ENCODE measurements at places on chromosomes 13 and 19.
A peak's percentile ranks its signal among the peaks of the same experiment; 100 is the strongest.

- no peak for DNase-seq
These were observed 11.1 kb downstream of the IRGC start for GRCh38 chr19:43726736-43727592.

GRCh38 chr19:38264486-38265212 lies at the start of gene SPINT2:
Gene SPINT2, plus strand, starts transcription at chr19:38264573. Its CDS starts 320 bp downstream, at chr19:38264893.
- peak; percentile 89 for DNase-seq

DNA sequence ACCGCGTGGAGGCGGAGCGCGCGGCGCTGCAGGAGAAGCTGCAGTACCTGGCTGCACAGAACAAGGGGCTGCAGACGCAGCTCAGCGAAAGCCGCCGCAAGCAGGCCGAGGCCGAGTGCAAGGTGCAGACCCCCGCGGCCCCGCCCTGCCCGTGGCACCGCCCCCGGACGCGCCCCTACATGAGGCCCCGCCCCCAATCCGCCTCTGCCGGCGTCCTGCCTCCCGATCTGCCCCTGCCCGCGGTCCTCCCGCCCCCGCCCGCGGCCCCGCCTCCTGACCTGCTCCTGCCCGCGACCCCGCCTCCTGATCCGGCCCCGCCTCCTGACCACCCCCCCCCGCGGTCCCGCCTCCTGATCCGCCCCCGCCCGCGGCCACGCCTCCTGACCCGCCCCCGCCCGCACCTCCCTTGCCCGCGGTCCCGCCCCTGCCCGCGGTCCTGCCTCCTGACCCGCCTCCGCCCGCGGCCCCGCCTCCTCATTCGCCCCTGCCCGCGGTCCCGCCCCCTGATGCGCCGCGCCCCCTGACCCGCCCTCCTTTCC lies 11.7 kb downstream of the PRR36 start:
- peak; percentile 95 for DNase-seq

- no peak for DNase-seq
These were observed 3.7 kb downstream of the POLD1 start for GRCh38 chr19:50387868-50388245.

- no peak for DNase-seq
These were observed 118.8 kb downstream of the EFNB2 start for GRCh38 chr13:106416645-106417044.

- DNase-seq = peak; percentile 87
These were observed at the start of gene ZNF763 for GRCh38 chr19:11964858-11965645. Gene ZNF763, plus strand, starts transcription at chr19:11965040. Its CDS starts 169 bp downstream, at chr19:11965209.

GRCh38 chr19:49533551-49534488 lies 6.0 kb downstream of the RCN3 start:
- DNase-seq = peak; percentile 83

GRCh38 chr13:95874286-95874685 lies 178.9 kb downstream of the UGGT2 start:
- DNase-seq = no peak

DNA sequence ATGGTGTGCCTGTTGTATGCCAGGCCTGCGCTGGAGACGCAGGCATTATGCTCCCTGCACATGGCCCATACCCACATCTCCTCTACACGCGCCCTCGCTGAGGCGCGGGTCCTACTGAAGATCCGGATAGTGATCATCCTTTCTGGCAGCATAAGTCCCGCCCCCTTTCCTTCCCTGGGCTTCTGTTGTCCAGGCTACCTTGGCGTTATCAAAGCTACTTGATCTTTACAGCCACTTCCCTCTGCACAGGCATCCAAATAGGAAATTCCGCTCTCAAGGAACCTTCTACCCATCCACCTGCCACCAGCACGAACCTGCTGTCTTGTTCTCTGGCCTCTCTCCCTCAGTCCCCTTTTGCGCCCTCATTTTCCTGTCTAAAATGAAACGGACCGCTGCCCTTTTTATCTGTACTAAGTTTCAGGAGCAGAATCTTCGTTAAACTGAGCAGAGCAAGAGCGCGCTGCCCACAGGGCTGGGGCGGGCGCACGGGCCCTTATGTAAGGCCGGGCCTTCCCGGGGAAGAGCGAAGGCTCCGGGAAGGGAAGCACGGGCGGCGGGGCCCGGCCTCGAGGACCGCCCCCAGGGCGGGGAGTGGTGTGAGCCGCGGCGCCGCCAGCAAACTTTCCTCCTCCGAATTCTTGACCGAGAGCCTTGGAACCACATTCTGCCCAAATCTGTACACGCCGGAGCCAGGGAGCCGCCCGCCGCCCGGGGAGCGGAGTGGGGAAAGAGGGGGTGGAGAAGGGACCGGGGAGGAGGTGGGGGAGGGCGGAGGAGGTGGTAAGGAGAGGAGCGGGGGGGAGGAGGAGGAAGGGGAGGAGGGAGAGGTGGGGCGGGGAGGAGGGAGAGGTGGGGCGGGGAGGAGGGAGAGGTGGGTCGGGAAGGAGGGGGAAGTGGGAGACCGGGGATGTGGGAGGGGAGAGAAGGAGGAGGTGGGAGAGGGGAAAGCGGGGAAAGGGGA lies 920 bp upstream of the UBE2L5 start:
- no peak for DNase-seq

- DNase-seq = no peak
These were observed 435.3 kb upstream of the HTR2A start for GRCh38 chr13:47332149-47332548.

- DNase-seq = no peak
These were observed 216.5 kb downstream of the EFNB2 start for GRCh38 chr13:106318941-106319411.

GRCh38 chr13:46817095-46817494 lies 20.1 kb upstream of the ESD start:
- no peak for DNase-seq

DNA sequence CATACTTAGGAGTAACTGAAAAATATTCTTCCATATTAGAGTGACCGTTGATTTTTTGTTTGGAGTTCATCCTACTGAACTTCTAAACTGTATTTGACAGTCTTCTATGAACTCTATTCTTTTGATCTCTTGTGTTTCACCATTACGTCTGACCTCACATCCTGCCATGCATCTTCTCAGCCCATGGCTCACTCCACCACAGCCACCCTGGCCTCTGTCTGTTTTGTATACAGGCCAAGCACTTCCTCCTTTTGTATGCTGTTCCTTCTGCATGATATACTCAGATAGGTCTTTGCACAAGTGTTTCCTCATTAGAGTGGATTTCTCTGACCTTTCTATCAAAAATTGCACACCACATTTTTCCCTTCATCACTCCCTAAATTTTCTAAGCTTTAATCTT lies 119.9 kb downstream of the MAB21L1 start:
- no peak for DNase-seq

GRCh38 chr19:29966588-29967249 lies 24.7 kb downstream of the URI1 start:
- DNase-seq = no peak

- DNase-seq = no peak
These were observed 435.6 kb downstream of the PCDH9 start for GRCh38 chr13:66794340-66795031.
